Gastrocnemius medialis (tissue), 4 donors: ENCODE measurements at places on chromosomes 5 and 9. TPM values are rescaled to one million over a fixed set of nuclear protein-coding genes. Genes with fewer than 3 reads are reported as not detected.

The C9orf50 gene
- total RNA-seq: not detected

- no peak for DNase-seq
Measured at GRCh38 chr5:54743997-54744788, 226.6 kb downstream of the SNX18 start.

DNA sequence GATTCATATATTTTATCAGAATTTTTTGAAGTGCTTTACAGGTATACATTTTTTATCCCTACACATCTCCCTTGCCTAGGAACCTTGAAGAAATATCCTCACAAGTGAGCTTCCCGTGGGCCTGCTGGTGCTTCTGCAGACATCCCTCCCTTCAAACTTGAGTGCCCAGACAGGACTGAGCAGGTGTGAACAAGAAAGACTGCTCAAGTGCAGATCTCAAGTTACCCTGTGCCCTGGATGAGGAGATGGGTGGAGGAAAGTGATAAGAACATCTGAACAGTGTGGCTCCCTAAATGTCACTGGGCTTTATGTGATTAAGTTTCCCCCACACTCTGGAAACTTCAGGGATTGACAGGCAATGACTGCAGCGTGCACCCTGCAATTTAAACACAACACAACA, 209.8 kb downstream of the TLE1 start:
- DNase-seq: peak; percentile 52

The SLC44A1 gene
- 5.4 TPM for total RNA-seq

- no peak for DNase-seq
Measured at GRCh38 chr5:140567136-140567818, 2.6 kb downstream of the SLC35A4 start.

GRCh38 chr5:26148569-26149107, 889.7 kb downstream of the CDH9 start:
- DNase-seq: no peak

DNA sequence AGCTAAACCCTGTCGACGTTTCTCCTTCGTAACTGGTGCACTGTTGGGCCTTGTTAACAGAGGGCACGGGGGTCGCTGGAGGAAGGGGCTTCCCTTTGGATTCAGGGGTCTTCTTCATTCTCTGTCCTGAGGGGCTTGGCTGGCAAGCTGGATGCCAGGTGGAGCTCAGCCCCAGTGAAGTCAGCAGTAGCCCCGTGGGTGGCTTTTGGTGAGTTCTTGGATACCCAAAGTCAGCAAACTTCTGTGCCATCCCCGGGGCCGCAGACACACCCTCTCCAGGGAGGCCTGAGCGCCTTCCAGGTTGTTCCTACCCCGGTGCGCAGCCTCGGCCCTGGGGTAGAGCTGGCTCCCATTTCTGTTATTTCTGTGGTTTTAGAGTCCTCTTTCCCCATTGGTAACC, 12.3 kb upstream of the OBP2A start:
- no peak for DNase-seq

DNA sequence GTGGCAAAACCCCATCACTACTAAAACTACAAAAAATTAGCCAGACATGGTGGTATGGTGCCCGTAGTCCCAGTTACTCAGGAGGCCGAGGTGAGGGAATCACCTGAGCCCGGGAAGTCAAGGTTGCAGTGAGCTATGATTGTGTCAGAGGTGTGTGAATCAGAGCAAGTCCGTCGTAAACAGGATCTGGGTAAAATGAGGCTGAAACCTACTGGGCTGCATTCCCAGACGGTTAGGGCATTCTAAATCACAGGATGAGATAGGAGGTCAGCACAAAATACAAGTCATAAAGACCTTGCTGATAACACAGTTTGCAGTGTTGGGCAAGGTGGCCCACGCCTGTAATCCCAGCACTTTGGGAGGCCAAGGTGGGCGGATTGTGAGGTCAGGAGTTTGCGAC, 1.9 kb upstream of the CLTB start:
- DNase-seq: no peak

DNA sequence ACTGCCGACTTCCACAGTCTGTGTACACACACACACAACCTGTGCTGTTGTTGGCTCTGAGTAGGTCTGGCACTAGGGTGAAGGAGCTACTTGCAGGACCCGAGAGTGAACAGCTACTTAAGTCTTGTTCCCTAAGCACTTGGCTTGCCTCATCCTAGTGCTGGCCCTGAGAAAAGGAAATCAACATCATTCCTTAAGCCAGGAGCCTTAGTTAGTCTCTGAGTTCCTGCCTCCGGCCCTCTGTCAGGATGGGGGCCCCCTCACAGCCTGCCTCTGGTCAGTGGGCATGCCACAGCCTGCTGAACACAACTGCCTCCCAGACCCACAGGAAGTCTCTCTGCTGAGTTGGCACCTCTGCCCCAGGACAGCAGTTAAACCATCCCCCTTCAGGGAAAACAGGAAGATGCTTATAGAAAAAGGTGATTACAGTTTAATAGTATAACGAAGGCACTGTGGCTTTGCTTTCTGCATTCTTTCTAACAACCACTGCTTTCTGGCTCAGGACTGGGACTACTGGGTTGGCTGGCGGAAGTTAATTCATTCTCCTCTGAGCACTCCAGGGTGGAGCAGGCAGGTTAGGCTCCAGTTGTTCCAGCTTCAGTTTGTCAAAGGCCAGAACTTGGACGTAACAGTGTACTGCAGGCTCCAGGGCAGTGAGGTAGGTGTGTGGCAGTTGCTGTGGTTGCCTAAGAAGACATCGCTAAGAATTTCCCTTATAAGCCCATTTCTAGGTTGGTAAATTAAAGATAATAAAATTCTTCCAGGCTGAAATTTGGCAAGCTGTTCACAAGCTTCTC, 2.8 kb downstream of the MAMDC2 start:
- DNase-seq: no peak

DNA sequence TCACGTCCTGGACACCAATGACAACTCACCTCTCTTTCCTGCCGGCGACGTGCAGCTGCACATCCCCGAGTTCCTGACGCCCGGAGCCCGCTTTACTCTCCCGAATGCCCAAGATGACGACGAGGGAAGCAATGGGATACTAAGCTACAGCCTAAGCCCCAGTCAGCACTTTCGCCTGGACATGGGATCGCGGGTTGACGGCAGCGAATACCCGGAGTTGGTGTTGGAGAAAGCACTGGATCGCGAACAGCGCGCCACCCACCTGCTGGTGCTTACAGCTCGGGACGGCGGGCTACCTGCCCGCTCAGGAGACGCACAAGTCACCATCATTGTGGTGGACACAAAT, 1.1 kb downstream of the PCDHAC1 start:
- DNase-seq: no peak

The NEUROG1 gene
- total RNA-seq: not detected

DNA sequence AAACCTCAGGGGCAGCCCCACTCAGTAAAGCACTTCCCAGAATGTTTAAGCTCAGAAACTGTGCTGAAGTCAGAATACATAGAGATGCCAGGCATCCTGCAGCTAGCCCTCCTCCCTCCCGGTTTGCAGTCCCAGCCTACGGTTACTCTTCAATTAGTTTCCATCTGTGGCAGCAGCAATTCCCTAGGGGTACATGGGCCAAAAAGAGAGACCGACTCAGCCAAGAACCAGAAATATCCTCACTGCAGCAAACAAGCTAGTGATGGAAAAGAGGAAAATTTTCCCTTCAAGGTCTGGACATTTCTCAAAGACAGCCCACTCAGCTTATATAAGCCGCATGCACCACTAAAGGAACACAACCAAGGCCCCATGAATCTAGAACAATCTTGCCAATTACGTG, 89.1 kb upstream of the PPP2R2B start:
- DNase-seq: no peak

DNA sequence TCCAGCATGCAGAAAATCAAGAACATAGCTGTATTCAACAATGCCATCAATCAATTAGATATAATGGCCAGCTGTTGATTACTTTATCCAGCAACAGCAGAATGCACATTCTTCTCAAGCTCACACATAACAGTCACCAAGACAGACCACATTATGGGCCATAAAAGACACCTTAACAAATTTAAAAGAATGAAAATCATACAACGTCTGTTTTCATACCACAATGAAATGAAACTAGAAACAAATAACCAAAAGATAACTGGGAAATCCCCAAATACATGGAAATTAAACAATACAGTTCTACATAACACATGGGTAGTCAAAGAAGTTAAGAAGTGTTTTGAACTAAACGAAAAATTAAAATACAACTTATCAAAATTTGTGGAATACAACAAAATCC, 130.9 kb upstream of the GNA14 start:
- no peak for DNase-seq

The TAF11L13 gene
- total RNA-seq: not detected

- no peak for DNase-seq
Measured at GRCh38 chr5:141969783-141970771, 1.2 kb downstream of the RNF14 start.

DNA sequence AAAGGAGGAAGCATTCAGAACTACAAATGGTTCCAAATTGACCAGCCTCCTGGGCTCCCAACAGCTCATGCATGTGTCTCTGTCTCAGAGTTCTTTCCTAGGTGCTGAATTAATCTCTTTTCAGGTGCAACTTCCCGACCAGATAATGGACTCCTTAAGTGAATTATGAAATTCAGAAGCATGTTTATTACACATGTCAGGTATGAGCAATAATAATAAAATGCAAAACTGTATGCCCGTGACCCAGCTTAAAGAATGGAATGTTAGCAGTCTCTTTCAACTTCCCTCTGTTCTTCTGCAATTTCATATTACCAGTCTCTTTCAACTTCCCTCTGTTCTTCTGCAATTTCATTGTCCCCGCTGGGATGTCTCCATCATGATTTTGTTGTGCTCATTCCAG, 60.4 kb downstream of the FBXL7 start:
- DNase-seq: no peak

DNA sequence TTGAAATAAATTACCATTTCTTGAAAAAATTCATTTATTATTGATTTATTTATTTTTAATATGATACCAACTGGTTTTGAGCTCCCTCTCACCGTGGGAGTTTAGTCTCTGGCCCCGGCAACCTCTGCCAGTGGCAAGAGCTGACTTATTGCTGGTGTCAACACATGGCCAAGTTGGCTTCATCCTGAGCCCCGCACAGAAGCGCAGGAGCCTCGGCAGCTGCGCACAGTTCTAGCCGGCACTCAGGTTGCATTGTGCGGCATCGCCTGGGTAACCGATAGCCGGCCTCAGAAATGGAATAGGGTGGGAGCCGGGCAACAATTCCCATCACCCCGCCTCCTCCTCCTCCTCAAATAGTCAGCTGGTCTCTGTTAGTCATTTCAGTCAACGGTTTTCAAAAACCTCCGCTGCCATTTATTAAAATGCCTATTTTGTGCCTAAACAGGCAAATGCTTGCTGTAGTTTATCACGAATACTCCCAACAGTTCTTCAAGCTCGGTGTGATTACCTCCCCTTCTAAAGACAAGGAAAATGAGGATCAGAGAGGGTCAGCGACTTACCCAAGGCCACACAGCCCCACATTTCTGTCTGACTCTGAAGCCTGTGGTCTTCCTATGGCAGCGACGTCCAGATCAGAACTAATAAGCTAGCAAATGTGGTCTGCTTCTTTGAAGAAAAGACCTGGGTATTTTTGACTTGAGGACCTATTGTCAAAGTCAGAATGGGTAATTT, 15.7 kb upstream of the MSX2 start:
- DNase-seq: no peak

The EEIG1 gene
- total RNA-seq: 1.8 TPM

GRCh38 chr5:143192191-143192900, 211.1 kb downstream of the NR3C1 start:
- DNase-seq: no peak

The EPB41L4A gene
- 1.8 TPM for total RNA-seq

- DNase-seq: no peak
Measured at GRCh38 chr9:101527066-101527465, 6.6 kb upstream of the RNF20 start.

DNA sequence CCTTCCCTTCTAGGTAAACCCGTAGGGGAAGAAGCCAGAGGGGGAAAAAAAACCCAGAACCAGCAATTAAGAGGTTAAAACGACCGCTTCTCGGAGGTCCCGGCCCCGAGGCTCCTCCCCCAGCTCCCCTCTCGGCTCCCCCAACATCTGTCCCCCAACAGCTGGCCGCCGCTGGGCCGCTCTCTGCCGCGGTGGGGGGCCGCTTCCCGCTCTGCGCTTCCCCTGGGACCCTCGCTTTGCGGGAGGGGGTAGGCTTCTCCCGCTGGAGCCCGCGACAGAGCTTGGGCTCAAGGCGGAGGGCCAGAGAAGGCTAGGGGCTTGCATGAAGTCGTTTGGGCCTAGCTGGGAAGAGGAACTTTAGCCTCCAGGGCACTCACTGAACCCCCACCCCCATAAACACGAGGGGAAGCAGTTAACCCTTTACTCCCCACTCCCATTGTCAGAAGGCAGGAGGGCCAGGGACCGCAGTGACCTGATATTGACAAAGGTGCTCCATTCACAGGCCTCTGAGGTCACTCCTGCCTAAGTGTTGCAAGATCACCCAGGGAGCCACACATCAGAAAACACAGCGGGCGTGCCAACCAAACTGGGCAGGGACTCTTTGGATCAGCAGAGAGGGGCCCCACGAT, 7.5 kb downstream of the LHX6 start:
- no peak for DNase-seq
